ENCODE measurements at places on chromosomes 12 and 14. TPM values are rescaled to one million over a fixed set of nuclear protein-coding genes. Genes with fewer than 3 reads are reported as not detected.

Gene PTPRR
- 0.18 TPM for total RNA-seq

Gene KRT8
- 14.2 TPM for total RNA-seq

Gene GPX2
- total RNA-seq: not detected

Gene RAD9B
- 0.18 TPM for total RNA-seq

Gene SLCO1B1
- not detected for total RNA-seq

Gene LRCOL1
- 0.28 TPM for total RNA-seq

Gene AQP2
- not detected for total RNA-seq

Gene ANO4
- 10.2 TPM for total RNA-seq

Gene JAG2
- total RNA-seq: 0.18 TPM

Gene C14orf39
- total RNA-seq: 0.36 TPM

Gene STAT2
- total RNA-seq: 125 TPM

Gene AMIGO2
- 31.7 TPM for total RNA-seq

Gene ESPL1
- total RNA-seq: 5.6 TPM

Gene PLCZ1
- total RNA-seq: not detected

Gene ANO6
- total RNA-seq: 46.7 TPM

Gene ACOT4
- total RNA-seq: 0.54 TPM

Gene PACS2
- total RNA-seq: 15.6 TPM

Gene PLEKHD1
- not detected for total RNA-seq

Gene TAS2R42
- total RNA-seq: not detected

Gene TSPAN9
- total RNA-seq: 17.7 TPM

Gene BICDL1
- total RNA-seq: not detected

Gene HOXC6
- total RNA-seq: not detected

Gene FGF6
- not detected for total RNA-seq

Gene PRICKLE1
- 21.3 TPM for total RNA-seq

Gene EGLN3
- total RNA-seq: 0.28 TPM

Gene KRT82
- total RNA-seq: not detected

Gene FAM90A1
- total RNA-seq: not detected

Gene IL22
- not detected for total RNA-seq

Gene SIX4
- total RNA-seq: 42.7 TPM

Gene NUAK1
- total RNA-seq: 8.8 TPM

Gene KRT72
- not detected for total RNA-seq

Gene KLHL33
- total RNA-seq: under 0.01 TPM

Gene TMBIM4
- 89.7 TPM for total RNA-seq

Gene NKX2-1
- total RNA-seq: not detected

Gene RESF1
- 7.3 TPM for total RNA-seq

Gene SCNN1A
- not detected for total RNA-seq

Gene TSPAN8
- not detected for total RNA-seq

Gene CCDC196
- not detected for total RNA-seq

Gene MFAP5
- total RNA-seq: 0.90 TPM

Gene SLC39A5
- not detected for total RNA-seq

Gene YY1
- 26.7 TPM for total RNA-seq

Gene CNTN1
- 0.18 TPM for total RNA-seq

Gene LIN7A
- total RNA-seq: 23.9 TPM

Gene ST8SIA1
- total RNA-seq: not detected

Gene AMN
- total RNA-seq: under 0.01 TPM

Gene RPL10L
- total RNA-seq: not detected

Gene SMIM10L1
- 4.7 TPM for total RNA-seq

Gene SLC5A8
- not detected for total RNA-seq

Gene MBIP
- 9.3 TPM for total RNA-seq

Gene RDH16
- not detected for total RNA-seq

Gene AICDA
- not detected for total RNA-seq
